ENCODE measurements at places on chromosomes 2 and 18.

GRCh38 chr2:144261966-144262365, 258.0 kb downstream of the ZEB2 start:
- H3K36me3 ChIP-seq: no peaks in the 10 kb centered on the region
- no peak overlapping the region for H3K4me3 ChIP-seq
- H3K4me1 ChIP-seq: peaks cover 3% of the 10 kb centered on the region
- no peak for DNase-seq

GRCh38 chr2:112033600-112033999, 21.5 kb upstream of the TMEM87B start:
- H3K4me3 ChIP-seq: no peak overlapping the region
- DNase-seq: no peak
- H3K4me1 ChIP-seq: peaks cover 23% of the 10 kb centered on the region
- H3K27me3 ChIP-seq: peaks cover 7% of the 10 kb centered on the region
- peak overlapping the region; percentile 18 for H3K27ac ChIP-seq

- peaks cover 4% of the 10 kb centered on the region for H3K4me1 ChIP-seq
- H3K4me3 ChIP-seq: no peak overlapping the region
- no peaks in the 10 kb centered on the region for H3K27me3 ChIP-seq
- H3K27ac ChIP-seq: no peak overlapping the region
Measured at GRCh38 chr2:228731517-228731916, 539.6 kb downstream of the PID1 start.

GRCh38 chr2:205915130-205915524, 170.8 kb downstream of the INO80D start:
- no peaks in the 10 kb centered on the region for H3K4me1 ChIP-seq
- DNase-seq: no peak
- no peak overlapping the region for H3K27ac ChIP-seq
- peaks cover 29% of the 10 kb centered on the region for H3K27me3 ChIP-seq

All from osteoblast (primary cell).